ENCODE measurements at places on chromosomes 11 and 22.
A peak's percentile ranks its signal among the peaks of the same experiment; 100 is the strongest.

DNA sequence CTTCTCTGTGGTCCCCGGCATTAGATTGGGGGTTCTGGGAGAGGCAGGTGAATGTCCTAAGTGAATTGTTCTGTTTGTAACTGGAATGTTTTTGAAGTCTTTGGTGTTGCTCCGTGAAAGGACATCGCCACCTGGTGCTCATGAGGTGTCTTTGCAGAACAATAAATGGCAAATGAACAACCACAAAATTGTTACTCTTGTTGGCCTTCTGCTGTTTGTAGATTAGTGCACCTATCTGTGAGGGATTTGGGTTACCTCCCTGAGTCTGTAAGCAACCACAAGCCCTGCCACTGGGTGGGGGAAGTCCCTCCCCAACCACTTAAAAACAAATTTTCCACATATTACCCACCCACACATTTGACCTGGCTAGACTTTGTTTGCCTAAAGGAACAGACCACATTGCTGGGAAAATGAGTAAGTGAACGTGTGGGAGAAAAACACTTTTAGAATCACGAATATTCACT is 4.7 kb downstream of the MPEG1 start:
- DNase-seq, result peak; percentile 27

DNA sequence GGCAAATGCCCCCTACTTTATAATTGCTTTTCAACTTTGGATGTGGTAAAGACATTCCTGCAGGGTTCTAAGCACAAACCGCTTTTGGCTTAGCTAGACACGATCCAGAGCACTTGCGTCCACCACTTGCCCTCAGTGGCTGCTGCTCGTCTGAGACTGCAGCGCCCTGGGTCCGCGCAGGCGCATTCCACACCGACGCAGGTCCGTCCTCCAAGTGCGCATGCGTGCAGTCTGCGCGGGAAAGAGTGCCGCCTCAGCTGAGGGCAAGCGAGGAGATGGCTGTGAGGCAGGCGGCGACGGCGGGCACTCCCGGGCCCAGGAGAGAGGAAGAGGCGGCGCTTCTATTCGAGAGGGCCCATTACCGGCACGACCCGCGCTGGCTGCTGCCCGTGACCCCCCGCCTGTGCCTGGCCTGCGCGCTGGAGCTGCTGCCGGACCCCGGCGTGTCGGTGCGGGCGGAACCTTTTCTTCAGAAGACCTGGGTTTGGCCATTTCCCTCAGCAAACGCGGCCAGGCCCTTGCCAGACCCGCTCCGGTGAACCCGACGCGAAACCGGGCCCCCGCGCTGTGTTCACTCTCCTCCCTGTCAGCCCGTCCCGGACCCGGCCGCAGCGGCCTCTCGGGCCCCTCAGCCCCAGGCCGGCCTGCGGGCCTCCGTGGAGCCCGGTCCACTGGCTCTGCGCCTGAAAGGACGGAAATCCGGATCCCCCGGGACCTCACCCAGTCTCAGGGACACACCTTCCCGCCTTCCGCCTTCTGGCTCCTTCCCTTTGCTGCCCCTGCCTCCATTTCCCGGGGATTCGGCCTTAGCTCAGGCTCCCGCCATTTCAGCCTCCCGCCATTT is at the start of gene MEI1:
MEI1 (plus strand) TSS at position 240 of the 844 bp plus-strand sequence; CDS start at position 276, 36 bp downstream.
- DNase-seq, result peak; percentile 61

- no peak for DNase-seq
Observed at GRCh38 chr11:77109236-77110019, 6.8 kb downstream of the OMP start.

- no peak for DNase-seq
Observed at GRCh38 chr11:86938900-86939880, 16.0 kb downstream of the FZD4 start.

GRCh38 chr11:20109731-20110445 is 50.4 kb downstream of the DBX1 start:
- no peak for DNase-seq

DNA sequence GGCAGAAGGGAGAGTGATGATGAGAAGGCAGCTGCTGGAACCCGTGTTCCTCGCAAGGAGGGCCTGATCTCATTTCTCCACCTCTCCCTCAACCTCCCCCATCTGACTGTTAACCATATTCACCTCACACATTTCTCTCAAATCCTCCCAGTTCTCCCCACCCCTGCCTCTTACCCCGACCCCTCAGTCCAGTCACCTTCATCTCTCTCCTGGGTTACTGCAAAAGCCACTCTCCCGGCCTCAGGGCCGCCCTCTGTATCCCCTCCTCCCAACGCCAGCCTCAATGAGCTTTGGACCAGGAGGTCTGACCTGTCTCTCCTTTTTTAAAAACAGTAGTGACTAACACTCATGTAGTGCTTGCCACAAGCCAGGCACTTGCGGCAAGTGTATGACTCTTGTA is 29.5 kb upstream of the LMO1 start:
- DNase-seq, result no peak
